ENCODE measurements at places on chromosomes 1 and 21.

DNA sequence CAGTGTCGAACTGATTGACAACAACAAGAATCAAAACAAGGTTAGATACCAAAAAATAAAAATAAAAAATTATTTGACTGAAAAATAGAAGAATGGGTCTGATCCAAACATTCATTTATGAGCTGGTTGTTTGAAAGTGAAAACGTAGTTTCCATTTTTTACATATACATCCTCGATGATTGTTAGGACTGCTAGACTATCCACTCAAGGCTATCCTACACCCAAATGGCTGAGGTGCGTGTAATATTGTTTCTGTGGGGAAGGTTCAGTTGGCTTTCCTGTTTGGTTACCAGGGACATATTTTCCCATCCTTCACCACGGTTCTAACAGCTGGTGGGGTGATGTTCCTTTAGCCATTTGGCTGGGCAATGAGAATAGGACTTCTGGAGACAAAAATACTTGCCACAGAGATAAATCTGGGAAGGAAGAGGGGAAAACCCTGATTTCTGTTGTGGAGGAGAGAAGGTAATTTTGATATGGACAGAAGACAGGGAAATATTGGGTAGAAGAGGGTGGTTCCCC is 66.3 kb downstream of the MAP3K7CL start:
- DNase-seq, result no peak

DNA sequence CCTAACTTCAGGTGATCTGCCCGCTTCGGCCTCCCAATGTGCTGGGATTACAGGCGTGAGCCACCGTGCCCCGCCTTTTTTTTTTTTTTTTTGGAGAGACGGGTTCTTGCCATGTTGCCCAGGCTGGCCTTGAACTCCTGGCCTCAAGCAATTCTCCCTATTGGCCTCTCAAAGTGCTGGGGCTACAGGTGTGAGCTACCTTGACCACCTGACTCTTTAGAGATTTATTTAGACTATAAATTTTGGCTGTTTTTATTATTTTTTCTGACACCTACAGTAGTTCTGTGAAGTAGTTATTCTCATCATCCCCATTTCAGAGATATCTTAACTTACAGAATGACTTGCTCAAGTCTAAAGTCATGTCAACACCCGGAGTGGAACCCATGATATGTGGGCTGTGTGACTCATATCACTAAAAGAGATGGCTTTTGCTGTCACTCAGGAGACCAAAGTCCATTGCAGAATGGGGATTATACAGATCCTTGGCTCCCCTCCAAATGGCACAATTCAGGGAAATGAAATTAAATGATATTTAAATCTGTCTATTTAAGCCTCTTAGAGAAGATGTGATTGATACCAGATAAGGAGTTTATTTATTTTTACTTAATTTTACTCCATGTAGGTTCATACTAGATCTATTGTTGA is 93.2 kb downstream of the CTH start:
- DNase-seq, result no peak

DNA sequence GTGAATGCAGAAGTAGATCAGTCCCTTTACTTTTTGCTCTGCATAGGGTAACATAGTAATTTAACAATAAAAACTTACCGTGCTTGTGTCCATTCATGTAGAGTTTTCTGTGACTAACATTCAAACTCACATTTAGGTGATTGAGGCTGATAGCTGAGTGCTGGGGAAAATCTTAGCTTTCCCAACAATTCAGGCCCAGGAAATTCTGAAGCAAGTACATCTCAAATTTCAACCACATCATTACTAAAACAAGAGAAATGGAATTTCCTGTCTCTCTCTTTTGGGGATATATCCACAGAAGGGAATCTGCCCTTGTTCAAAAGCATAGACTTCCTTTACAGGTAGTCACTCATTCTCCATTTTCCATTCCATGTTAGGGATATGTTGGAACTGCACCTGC is 33.1 kb upstream of the C1orf146 start:
- no peak for DNase-seq

DNA sequence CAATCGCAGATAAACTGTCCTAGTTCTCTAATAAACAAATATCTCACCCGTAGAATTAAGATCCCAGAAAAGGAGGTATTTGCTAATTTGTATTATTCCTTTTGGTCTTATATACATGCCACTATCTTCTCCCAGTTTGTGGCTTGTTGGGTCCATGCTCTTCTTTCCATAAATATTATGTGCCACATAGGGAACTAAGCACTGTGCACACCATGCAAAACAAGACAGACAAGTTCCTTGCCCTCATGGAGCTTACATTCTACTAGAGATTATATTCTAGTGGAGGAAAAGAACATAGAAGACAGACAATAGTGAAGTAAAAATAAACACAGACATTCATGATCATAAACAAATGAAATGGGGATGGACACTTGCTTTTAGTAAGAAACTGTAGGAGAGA is 4.7 kb downstream of the GART start:
- DNase-seq, result no peak

GRCh38 chr1:245791410-245792312 is 636.9 kb downstream of the KIF26B start:
- no peak for DNase-seq

DNA sequence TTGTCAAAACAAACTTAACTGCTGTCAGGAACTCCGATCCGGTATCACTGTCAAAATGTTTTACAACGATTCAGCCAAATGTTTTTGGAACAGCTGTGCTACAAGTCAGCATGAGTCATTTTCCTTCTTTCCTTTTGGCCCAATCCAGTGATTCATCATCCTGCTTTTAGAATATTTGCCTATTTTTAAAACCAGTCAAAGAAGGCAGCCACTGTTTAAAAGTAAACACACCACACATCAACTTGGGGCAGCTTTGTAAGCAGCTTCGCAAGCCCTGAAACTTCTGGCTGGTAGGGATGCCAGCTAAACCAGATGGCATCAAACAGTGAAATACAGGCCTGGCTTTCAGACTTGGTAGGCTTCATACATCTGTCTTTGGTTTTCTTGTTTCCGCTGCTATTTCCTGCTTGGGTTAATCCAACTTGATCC is 14.9 kb downstream of the MAP3K7CL start:
- DNase-seq, result no peak

- peak; percentile 88 for DNase-seq
These were observed 1.3 kb upstream of the LYST start for GRCh38 chr1:235867903-235868469.

GRCh38 chr1:14136152-14136763 is 436.3 kb downstream of the PRDM2 start:
- no peak for DNase-seq

GRCh38 chr1:6517435-6517851 is 26.0 kb upstream of the PLEKHG5 start:
- no peak for DNase-seq

DNA sequence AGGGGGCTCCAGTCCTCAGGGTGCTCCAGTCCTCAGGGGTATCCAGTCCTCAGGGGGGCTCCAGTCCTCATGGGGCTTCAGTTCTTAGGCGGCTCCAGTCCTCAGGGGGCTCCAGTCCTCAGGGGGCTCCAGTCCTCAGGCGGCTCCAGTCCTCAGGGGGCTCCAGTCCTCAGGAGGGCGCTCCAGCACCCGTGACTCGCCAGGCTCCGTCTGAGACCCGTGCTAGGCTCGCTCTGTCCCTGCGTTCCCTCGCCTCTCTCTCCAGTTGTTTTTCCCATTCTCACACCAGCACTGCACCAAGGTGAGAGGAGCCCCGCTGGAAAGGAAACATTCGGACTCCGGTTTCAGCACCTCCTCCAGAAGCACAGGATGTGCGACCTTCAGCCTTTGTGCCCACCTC is 9.4 kb upstream of the OR2M2 start:
- DNase-seq, result no peak

DNA sequence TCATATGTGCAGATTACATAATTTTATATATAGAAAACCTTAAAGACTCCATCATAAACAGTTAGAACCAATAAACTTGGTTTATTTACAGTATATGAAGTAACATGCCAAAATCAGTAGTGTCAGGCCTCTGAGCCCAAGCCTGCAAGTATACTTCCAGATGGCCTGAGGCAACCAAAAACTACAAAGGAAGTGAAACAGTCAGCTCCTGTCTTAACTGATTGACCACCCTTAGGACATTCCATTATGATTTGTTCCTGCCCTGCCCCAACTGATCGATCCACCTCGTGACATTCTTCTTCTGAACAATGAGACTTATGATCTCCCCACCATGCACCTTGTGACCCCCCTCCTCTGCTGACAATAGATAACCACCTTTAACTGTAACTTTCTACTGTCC is 630.3 kb downstream of the AMY1C start:
- no peak for DNase-seq

DNA sequence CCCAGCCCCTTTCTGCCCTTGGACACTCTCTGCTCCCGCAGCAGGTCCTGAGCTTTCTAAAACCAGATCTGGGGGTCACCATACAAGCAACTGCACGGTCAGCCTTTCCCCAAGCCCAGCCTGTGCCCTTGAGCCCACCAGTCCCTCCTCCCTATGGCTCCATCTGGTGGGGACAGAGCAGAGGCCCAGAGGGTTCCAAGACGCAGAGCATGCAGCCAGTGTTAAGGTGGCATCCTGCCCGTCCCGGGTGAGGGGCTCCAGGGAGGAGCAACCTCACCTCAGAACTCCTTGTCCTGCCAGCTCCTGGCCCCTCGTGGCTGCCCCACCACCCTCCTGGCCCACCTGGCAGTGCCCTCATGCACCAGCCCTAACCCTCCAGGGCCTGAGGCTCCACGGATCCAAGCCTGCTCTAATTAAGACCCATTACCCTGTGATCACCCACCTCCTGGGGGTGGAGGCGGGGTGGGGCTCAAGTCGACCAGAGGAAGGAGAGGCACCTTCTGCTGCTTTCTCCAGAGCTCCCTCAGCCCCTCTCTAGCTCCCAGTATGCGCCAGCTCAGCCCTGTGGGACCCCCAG is 8.5 kb downstream of the CHD5 start:
- no peak for DNase-seq

DNA sequence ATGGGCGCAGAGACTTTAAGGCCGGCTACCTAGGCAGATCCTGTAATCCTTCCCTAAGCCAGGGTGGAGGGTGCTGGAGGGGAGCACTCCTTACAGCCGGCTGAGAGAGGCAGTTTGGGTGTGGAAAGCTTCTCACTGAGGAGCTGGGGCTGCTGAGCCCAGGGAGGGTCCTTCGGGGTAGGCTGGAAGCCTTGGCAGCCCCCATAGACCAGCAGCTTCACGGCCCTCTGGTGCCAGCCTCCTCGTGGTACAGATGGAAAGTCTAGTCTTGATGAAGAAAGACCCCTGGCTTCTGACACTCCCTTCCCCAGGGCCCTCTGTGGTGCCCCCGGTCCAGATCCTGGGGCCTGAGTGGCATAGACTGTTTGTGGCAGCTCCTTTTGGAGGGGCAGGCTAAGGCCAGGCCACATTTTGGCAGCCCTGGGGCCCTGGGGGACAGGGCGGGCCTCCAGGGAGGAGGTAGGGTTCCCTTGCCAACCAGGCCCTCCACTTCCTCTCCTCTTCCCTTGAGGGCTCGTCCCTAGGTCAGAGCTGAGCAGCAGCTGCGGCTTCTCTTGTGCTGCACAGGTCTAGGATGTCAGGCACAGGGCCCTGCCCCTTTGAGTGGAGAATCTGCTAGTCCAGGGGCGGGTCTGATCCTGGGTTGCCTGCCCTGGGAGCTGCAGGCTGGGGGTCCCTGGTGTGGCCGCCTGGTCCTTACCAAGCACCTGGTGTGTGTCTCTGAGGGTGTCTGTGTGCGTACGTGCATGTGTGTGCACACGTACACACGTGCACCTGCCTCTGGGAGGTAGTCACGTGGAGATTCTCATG is 4.8 kb downstream of the AMPD2 start:
- DNase-seq, result peak; percentile 53

DNA sequence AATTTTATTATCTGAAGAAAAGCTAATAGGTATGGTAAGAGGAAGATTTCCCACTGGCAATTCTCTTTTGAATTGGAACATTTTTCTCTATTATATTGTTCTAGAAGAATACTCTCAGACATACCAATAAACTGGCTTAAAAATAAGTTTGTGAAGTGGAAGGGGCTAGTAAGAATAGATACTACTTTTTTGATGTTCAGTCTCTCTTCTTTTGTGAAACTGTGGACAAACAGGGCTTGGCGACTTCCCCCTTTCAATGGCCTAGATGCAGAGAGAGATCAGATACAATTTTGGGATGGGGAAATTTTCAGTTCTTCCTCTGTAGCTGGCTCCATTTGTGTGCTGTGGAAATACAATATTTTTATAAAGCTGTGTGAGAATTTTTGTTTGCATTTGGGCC is 2.5 kb downstream of the PBX1 start:
- no peak for DNase-seq

- DNase-seq, result no peak
These were observed 54.5 kb downstream of the TM2D1 start for GRCh38 chr1:61670445-61670844.

DNA sequence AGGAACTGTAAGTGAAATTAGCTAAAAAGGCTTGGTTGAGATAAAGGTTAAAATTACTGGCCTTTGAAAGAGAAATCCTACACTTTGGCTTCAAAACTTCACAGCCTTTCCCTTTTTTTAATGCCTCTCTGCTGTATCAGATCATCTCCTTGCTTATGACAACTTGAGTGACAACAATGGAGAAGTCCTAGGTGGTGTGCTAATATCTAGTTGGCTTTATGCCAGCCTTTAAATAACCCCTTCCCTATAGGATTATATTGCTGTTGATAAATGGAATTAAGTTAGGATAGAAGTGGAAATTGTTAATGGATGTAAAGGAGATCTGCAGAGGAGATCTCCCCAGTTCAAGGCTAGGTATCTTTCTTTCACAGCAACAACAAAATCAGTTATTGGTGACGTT is 130.2 kb upstream of the ATP1B1 start:
- no peak for DNase-seq

DNA sequence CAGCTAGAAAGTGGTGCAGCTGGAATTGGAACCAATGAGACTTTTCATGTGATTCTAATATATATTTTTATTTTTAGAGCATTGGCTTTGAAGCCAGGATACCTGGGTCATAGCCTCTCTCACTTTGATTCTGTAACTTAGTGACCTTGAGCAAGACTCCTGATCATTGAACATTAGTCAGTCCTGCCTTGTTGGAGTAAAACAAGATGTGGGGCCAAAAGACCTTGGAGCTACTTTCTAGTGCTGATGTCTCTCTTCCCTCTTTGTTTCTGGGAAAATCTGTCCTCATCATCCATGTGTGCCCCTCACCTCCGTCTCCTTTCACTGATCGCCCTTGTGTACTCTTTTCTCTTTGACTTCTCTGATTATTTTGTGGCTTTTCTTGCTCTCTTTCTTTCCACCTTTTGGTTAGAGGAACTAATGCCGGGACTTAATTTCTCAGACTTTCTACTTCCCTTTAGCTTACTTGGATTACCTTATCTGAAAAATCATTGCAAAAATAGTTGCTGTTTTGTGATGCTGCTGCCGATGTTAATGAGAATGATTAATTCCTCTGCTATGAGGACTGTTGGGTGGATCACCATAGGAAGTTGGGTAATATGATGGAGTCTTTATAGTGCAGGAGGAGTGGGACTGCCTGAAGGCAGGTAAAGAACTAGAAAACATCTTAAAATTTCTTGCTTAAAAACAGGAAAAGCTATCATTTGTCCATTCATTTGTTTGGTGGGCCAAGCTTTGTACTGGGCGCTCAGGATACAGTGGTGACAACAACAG is 72.0 kb downstream of the NOS1AP start:
- DNase-seq, result no peak

- DNase-seq, result no peak
These were observed 11.3 kb downstream of the OLFML3 start for GRCh38 chr1:113990530-113990929.
